ENCODE measurements at places on chromosomes 3 and 15. TPM values are rescaled to one million over a fixed set of nuclear protein-coding genes. Genes with fewer than 3 reads are reported as not detected.

The SEMA5B gene
- polyA plus RNA-seq: 1.9 TPM

DNA sequence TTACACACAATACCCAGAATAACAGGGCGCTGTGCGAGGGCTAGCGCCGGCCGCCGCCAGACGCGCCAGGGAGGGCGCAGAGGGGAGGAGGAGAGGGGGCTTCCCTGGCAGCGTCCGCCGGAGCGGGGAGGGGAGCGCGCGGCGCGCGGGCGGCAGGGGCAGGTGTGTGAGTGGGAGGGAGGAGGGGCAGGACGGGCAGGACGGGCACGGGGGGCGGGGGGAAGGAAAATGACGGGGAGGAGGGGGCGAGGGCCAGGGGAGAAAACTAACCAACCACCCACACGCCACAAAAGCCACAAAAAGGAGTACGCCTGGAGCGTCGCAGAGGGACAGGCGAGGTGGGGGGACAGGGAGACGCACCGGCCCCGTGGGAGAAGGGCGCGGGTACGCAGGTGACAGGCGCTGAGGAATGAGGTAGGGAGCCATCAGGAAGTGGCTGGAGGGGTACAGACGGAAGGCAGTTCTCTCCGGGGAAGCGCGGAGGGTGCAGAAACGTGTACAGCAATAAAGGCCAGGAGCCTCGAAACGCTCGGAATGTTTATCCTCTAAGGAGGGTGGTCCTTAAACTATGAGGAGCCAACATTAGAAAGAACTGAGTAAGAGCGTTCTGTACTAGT, 610 bp upstream of the SATB1 start:
- DNase-seq: peak; percentile 51

The SLC9C1 gene
- 0.06 TPM for polyA plus RNA-seq

- DNase-seq: no peak
These were observed 7.3 kb downstream of the BOC start for GRCh38 chr3:113218681-113219045.

DNA sequence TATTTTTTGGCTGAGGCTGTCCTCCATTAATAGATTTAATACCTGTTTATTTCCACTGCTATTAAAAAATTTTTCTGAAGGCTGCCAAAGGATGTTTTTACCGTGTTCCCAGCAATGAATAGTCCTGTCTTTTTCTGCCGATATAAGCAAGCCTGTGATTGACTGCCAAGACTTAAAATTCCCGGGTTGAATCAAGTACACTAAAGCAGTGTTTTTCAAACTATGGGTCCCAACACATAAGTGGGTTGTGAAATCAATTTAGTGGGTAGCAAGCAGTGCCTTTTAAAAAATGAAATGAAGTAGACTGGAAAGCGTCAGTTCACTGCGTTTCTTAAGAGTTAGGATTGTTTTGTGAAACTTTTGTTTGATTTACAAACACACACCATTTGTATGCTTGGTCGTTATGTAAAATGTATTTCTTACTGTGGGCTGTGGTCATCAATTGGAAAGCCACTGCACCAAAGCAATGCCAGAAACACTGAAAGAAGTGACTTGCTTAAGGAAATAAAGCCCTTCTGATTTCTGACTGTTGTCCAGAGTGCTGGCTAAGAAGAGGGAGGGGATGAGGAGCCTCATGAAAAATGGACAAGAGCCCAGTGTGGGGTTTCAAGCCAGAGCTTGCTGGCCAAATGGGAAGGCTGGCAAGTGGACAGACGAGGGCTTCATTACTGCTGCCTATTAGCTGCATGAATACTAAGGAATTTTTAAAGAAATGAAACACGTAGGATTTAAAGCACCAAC, 206.0 kb downstream of the THRB start:
- no peak for DNase-seq

GRCh38 chr3:152229692-152230091, 39.0 kb upstream of the MBNL1 start:
- DNase-seq: no peak

DNA sequence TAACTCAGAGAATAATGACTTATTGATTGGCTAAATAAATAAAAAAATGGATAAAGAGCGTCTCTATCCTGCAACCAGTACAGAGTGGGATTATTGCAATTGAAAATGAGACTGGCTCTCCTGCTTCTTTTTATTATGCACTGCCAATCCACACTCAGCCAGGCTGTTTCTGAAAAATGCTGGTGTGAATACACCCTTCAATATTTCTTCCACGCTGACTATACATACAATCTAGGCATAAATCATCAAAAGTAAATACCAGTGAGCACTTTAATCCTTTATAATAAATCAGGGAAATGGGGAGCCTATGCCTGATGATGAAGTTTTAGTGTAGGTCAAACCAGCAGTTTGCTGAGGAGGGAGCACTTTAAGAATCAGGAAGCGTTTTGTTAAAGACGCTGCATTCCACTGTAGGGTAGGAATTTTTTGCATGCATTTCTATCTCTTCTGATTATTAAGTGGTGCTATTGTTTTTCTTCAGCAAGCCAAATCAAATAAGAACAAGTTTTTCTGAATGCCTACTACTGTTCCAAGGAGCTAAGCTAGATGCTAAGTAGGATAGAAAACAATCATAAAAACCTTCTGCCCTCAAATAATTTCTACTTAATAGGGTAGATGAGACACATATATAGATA, 781.5 kb downstream of the TBL1XR1 start:
- DNase-seq: no peak

Measured in small intestine (tissue), 16 donors.